ENCODE measurements at places on chromosomes 5 and 9.

DNA sequence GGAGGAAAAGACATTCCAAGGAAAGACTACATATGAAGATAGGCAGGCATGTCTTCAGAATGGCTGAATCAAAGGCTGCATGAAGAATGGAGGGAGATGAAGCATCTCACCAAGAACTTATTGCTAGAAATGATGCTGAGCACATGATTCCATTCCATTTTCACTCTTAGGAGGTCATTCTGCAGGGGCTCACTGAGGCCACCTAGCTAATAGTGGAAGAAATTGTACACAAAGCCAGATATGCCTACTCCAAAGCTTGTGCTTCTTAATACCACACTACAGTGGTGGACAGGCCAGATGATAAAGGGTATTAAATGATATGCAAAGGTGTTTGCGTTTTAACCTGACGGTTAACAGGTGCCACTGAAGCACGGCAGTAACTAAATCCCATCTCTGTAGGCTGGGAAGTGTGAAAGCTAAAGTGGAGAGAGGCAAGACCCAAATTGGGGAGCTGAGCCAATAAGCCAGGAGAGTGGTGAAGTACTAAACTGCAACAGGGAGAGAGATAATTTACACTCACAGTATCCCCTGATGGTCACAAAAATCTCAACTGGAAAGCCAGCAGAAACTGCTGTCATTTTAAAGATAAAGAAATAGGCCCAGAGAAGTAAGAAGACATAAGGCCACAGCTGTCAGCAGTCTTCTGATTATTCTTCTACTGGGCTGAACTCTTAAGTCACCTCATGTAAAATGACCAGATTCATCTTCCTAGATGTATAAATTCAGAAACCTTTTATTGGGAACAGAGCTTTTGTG, 14.6 kb downstream of the NDUFA8 start:
- no peak overlapping the region for H3K4me3 ChIP-seq
- H3K27ac ChIP-seq: no peak overlapping the region
- peaks cover 17% of the 10 kb centered on the region for H3K36me3 ChIP-seq
- no peaks in the 10 kb centered on the region for H3K27me3 ChIP-seq
- DNase-seq: no peak

DNA sequence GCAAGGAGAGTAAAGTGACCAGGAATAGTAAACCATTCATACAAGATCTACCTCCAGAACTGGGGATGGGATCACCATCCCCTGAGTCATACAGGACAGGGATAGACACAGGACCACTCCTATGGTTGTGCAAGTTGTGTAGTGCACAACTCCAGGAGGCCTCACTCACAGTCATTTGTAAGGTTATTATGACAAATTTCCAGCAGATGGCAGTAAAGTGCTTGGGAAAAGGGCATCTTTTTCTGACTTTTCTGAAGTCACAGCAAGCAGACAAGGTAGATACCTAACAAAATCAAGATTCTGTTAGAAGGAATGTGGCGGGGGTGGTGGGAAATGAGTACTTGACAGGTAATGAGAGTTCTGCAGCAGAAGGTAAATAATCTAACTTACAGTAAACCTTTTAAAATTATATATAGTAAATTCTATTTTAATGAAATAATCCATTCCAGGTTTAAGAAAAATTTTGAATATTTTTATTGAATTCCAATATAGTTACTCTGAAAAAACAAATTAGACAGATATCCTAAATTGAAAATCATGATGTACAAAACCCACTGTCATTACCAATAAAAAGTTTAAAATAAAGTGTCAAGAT, 16.7 kb upstream of the KIF27 start:
- no peak overlapping the region for H3K27ac ChIP-seq
- no peaks in the 10 kb centered on the region for H3K27me3 ChIP-seq
- no peak overlapping the region for H3K4me3 ChIP-seq
- DNase-seq: no peak

DNA sequence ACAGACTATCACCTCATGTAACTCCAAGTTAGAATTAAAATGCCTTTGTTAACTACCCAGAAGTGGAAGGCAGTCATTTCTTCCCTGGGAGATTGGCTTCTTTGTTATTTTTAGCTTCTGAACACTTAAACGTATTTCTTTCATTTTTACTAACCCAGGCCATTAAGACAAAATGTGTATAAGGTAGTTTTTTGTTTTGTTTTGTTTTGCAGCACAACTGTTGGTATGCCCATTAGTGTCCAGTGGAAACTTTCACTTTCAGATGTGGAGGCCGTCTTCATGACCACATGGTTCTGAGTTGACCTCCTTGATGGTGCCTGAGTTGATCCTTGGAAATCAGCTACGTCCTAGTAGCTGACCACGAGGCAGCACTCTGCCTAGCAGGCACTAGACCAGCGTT, 264.6 kb upstream of the ZNF608 start:
- H3K27ac ChIP-seq: no peak overlapping the region
- H3K27me3 ChIP-seq: no peaks in the 10 kb centered on the region
- no peak overlapping the region for H3K4me3 ChIP-seq
- H3K36me3 ChIP-seq: no peaks in the 10 kb centered on the region
- DNase-seq: no peak
- peaks cover 12% of the 10 kb centered on the region for H3K4me1 ChIP-seq

DNA sequence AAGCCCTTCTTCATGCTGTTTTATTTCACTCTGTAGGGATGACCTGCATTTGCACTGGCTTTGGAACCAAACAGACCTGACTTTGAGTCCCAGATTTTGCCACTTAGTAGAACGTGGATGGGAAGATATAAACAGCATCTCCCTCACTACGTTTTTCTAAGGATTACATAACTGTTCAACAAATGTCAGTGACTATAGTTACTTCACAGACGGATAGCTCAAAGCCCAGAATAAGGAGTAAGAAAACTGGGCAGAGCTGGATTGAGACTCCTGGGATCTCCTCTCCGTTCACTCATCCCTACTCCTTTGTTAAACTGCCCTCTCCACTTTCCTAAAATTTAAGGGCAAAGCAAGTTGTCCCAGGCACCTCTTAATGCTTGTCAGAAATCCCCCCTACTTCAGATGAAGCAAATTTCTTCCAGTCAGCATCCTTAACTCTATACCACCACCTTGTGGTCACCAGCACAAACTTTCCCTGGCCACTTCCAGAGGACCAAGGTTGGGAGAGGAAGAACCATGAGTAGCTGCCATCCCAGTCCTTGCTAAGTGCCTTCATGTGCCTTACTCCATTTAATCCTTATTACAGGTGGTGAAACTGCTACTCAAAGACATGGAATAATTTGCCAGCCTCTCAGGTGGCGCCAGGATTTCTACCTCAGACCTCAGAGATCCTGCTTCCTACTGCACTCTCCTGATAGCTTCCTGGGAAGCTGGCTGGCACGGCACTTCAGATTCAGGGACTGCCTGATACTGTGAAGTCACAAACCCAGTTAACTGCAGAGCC, 38.4 kb downstream of the EGR1 start:
- no peaks in the 10 kb centered on the region for H3K27me3 ChIP-seq
- H3K4me3 ChIP-seq: no peak overlapping the region
- H3K27ac ChIP-seq: peak overlapping the region; percentile 85
- peaks cover 15% of the 10 kb centered on the region for H3K36me3 ChIP-seq
- H3K4me1 ChIP-seq: peaks cover 21% of the 10 kb centered on the region

DNA sequence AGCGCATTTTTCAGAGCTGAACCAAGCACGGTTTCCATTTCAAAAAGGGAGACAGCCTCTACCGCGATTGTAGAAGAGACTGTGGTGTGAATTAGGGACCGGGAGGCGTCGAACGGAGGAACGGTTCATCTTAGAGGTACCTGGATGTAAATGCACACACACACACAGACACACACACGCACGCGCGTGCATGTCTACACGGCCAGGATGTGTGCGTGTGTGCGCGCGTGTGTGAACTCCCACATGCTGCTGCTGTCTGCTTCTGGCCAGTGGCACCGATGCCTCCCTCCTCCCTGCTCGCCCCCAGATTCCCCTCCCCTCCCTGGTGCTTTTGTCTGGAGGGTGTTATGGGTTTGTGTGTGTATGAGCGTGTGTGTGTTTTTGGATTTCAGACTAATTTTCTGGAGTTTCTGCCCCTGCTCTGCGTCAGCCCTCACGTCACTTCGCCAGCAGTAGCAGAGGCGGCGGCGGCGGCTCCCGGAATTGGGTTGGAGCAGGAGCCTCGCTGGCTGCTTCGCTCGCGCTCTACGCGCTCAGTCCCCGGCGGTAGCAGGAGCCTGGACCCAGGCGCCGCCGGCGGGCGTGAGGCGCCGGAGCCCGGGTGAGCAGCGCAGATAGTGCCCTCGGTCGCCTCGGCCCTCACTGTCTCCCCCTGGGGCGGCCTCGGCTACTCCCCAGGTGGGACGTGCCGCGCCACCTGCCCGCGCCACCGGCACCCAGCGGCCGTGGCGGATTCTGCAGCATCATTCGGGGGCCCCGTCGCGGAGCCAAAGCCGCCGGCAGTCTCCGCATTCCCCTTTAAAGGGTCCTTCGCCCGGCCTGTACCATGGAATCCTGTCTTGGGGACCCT, at the start of gene NTRK2:
TSS of gene NTRK2 (plus strand) at position 442 of the 850 bp plus-strand sequence. CDS start 1,020 bp downstream, outside the sequence.
- H3K27ac ChIP-seq: peak within 1 kb of the TSS; percentile 74
- peak within 1 kb of the TSS; percentile 70 for H3K4me3 ChIP-seq
- no peaks in the 10 kb centered on the region for H3K27me3 ChIP-seq

GRCh38 chr9:107274953-107275422, 8.1 kb upstream of the RAD23B start:
- no peaks in the 10 kb centered on the region for H3K4me1 ChIP-seq
- H3K36me3 ChIP-seq: no peaks in the 10 kb centered on the region
- H3K27me3 ChIP-seq: no peaks in the 10 kb centered on the region

- H3K4me3 ChIP-seq: no peak overlapping the region
- H3K27ac ChIP-seq: no peak overlapping the region
- H3K36me3 ChIP-seq: no peaks in the 10 kb centered on the region
Measured at GRCh38 chr5:40402007-40402364, 277.7 kb upstream of the PTGER4 start.

DNA sequence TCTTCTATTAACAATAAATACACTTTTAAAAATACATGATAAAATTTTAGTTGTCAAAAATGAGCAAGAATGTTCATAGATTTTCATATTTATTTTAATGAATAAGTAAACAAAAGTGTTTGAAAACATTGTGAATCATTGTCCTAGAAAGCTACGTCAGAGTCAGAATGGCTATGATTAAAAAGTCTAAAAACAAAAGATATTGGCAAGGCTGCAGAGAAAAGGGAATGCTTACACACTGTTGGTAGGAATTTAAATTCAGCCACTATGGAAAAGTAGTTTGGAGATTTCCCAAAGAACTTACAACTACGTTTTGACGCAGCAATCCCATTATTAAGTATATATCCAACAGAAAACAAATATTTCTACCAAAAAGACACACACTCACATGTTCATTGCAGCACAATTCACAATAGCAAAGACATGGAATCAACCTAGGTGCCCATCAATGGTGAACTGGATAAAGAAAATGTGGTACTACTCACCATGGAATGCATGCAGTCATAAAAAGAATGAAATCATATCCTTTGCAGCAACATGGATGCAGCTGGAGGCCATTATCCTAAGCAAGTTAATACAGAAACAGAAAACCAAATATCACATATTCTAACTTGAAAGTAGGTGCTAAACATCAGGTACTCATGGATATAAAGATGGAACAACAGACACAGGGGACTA, 49.2 kb upstream of the FBXL17 start:
- DNase-seq: no peak
- H3K27me3 ChIP-seq: no peaks in the 10 kb centered on the region
- H3K36me3 ChIP-seq: no peaks in the 10 kb centered on the region

DNA sequence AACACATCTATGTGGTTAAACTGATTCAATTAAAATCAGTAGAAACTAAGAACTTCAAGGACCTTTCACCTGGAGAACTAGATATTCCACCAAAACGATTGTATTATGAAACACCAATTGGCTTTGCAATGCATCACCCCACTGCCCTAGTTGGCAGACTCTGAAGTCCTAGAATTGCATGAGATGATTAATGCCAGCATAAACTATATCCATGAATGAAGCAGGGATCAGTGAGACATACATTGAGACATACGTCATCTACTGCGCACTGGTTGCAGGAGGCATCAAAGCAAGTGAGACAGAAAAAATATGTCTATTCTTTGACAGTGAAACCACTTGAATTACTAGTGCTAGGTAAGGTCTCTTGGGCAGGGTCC, 9.7 kb upstream of the ZNF354A start:
- no peak overlapping the region for H3K4me3 ChIP-seq
- no peaks in the 10 kb centered on the region for H3K36me3 ChIP-seq
- no peak for DNase-seq
- no peaks in the 10 kb centered on the region for H3K27me3 ChIP-seq

DNA sequence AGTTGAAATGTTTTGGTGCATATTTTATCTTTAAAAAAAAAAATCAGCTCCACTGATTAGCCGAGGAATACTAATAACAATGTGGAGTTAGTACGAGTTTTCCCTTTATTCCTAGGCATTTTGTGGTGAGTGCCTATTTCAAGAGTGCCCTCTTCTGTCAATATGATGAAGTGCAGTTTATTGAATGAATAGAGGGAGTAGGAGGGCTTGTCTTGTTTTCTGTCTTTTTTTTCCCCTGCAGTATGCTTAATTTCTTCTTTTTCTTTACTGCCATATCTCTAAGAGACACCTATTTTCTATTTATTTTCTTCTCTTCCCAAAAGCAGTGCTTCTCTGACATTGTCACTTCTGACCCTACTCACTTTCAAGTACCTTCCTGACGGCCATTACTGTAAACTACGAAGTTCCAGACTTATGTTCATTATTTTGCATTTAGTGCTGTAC, 169.6 kb upstream of the PITX1 start:
- no peaks in the 10 kb centered on the region for H3K27me3 ChIP-seq
- H3K4me1 ChIP-seq: peaks cover 3% of the 10 kb centered on the region
- DNase-seq: no peak
- no peak overlapping the region for H3K27ac ChIP-seq
- no peaks in the 10 kb centered on the region for H3K36me3 ChIP-seq
- H3K4me3 ChIP-seq: no peak overlapping the region

DNA sequence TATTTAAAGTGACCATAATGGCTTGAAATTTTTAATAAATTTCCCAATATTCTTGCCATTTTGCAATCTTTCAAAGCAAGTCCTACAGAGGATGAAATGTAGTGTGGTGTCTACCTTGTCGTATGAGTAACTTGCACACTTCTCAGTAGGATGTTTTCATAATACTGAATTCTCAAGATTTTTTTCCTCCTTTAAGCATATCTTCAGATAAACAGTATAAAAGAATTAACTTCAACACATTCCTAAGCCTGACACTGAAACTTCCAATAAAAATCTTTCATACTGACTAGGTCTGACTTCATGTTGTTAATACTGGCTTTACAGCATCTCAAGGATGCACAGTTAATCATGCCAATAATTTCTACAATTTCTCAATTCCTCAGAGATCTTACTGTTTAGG, 62.0 kb downstream of the DROSHA start:
- H3K36me3 ChIP-seq: no peaks in the 10 kb centered on the region
- no peak overlapping the region for H3K4me3 ChIP-seq
- no peaks in the 10 kb centered on the region for H3K27me3 ChIP-seq

- H3K36me3 ChIP-seq: no peaks in the 10 kb centered on the region
- no peak overlapping the region for H3K27ac ChIP-seq
- no peak for DNase-seq
- H3K4me1 ChIP-seq: peaks cover 16% of the 10 kb centered on the region
Measured at GRCh38 chr5:123116058-123116457, 27.0 kb downstream of the PRDM6 start.

DNA sequence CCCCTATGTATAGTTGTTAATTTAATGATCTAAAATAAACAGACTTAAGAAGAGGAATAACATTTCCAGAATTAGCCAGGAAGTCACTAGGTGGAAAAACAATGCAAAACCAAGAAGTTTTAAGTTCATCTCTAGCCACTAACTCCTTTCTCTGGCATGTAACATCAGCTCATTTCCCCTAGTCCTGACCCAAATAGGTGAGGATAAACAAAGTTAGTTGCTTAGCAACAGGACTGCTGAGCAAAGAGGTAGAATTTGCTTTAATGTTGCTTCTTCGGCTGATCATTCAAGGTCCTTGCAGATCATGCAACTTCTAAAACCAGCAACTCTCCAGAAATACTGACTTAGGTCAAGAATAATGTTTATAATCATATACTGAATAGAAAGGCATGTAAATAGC, 675.8 kb downstream of the CETN3 start:
- no peak overlapping the region for H3K27ac ChIP-seq
- no peaks in the 10 kb centered on the region for H3K36me3 ChIP-seq
- DNase-seq: no peak
- no peaks in the 10 kb centered on the region for H3K27me3 ChIP-seq

All from esophagus squamous epithelium (tissue), 5 donors.